ENCODE measurements at places on chromosomes 7 and 10.

DNA sequence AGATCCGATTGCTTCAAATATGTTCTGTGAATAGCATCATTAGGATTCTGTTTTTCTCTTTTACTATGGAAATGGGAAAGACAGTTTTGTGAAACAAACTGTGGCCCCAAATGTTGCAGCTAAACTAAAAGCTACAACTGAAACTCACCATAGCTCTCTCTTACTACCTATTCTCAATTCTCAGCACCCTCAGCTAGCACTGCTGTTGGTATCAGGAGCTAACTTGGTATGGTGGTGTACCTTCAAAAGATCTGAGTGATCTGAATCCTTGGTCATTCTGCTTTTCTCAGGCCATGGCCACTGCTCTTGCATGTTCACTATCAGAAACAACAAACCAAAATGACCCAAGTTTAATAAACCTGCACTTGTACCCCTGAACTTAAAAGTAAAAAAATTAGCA, 1208.0 kb downstream of the SORCS1 start:
- no peak for DNase-seq

DNA sequence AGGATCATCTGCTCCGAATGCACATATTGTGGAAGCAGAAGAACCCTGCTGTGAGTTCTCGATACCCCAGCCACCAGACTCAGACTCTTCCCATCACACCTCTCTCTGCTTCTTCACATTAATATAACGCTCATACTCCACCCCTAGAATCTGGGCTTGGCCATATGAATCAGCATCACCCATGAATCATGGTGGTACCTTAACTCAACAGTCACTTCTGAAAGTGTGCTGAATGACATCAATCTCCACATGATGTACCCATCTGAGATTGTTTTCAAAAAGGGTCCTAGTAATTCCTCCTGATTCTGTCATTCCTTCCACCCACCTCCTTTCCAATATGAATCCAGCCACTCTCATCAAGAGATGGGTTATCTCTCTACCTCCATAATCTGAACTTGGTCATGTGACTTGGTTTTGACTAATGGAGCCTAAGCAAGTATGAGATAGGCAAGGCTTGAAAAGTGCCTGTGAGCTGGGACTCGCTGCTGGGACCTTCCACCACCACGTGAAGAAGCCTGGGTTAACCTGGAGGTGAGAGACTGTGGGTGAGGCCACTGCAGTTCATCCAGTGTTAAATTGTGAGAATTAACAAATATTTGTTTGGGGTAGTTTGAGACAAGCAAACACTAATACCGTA, 15.4 kb downstream of the YWHAG start:
- no peak for DNase-seq

DNA sequence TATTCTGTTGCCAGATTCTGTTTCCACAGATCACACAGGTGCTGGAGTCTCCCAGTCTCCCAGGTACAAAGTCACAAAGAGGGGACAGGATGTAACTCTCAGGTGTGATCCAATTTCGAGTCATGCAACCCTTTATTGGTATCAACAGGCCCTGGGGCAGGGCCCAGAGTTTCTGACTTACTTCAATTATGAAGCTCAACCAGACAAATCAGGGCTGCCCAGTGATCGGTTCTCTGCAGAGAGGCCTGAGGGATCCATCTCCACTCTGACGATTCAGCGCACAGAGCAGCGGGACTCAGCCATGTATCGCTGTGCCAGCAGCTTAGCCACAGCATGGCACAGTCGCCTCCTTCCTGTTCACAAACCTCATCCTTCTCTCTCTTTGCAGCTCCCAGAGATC, 237.5 kb upstream of the PRSS1 start:
- no peak for DNase-seq

GRCh38 chr10:11593612-11594011, 17.8 kb downstream of the USP6NL start:
- DNase-seq: no peak

- no peak for DNase-seq
Observed at GRCh38 chr7:85021101-85021704, 165.7 kb downstream of the SEMA3D start.

GRCh38 chr10:21740989-21741388, 207.0 kb downstream of the MLLT10 start:
- no peak for DNase-seq

DNA sequence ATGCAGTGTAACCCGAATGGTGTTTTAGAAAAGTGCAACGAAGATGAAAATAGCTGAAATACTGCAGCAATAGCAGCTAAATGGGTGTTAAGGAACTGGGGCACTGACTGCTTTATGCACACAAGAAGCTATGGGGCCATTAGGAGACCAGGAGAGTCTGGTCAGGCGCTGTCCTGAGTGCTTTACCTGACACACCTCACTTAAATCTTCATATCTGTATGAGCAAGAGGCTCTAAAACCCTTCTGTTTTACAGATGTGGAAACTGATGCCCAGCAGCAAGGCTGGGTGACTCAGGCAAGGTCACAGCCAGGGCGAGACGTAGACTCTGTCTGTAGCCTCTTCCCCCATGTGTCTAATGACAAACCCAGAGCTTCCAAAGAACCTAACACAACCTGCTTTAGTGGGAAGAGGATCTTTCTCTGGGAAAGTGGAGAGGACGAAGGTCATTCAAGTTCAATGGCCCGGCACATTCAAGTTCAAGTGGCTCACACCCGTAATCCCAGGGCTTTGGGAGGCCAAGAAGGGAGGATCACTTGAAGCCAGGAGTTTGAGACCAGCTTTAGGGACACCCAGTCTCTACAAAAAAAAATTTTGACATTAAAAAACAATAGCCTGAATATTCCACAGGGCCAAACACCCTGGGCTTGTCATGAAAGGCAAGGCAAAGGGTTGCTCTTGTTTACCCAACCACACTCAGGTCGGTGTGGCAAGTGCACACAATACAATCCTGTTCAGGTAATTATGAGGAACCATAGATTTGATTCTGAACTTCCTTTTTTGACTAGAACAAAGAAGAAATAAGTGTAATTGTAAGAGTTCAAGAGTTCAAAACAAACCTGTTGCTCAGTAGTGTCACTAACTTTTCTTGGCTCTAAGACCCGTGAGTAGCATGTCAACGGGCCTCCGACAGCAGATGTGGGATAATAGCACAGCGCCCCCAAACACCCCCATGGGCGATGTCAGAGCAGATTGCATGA, 53.7 kb upstream of the KLF6 start:
- DNase-seq: no peak

- no peak for DNase-seq
Observed at GRCh38 chr7:158798741-158799140, 30.6 kb downstream of the ESYT2 start.

DNA sequence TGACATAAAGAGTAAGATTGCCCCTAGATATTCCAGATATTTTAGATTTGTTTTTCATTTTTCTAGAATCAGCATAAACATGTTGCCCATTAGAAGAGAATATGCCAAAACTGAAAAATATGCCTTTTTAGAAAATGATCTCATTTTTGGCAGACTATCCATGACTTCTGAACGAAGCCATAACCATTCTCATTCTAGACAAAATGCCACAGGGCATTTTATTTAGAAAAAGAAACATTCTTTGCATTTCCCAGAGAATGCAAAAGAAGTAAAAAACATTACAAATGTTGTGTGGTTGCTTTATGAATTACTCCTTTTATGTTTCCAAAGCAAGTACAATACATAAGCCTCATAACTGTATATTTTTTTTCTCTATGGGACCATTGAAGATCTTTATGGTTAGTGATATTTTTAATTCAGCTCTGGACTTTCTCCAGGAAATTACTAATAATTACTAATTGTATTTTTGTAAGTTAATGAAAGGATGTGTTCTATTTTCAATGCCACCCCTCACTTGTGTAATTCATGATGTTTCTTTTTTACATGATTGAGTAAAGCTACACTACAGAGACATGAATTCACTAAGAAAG, 109.6 kb upstream of the SEM1 start:
- no peak for DNase-seq

DNA sequence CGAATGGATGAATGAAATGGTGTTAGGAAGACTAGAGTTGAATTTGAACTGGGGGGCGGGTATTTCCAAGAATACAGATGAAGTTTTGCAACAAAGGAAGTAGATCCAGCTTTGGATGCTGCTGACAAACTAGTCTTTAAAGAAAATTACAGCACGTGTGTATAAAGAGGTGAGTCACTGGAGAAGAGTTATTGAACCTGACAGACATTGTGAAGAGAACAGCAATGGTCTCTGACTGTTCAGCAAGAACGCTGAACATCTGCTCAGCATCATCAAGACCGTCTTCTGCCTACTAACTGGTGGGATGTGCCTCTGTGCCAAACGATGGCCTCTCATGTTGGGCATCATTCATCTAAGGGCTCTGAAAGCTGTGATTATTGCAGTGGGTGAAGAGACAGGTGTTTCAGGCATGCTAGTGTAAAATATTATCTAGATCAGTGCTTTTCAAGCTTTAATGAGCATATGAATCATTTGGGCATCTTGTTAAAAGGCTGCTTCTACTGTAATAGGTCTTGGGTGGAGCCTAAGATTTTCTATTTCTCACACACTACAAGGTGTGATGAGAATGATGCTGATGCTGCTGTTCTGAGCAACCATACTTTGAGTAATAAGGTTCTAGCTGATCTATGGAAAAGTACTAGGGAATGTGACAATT, 291.3 kb downstream of the PTEN start:
- DNase-seq: no peak

DNA sequence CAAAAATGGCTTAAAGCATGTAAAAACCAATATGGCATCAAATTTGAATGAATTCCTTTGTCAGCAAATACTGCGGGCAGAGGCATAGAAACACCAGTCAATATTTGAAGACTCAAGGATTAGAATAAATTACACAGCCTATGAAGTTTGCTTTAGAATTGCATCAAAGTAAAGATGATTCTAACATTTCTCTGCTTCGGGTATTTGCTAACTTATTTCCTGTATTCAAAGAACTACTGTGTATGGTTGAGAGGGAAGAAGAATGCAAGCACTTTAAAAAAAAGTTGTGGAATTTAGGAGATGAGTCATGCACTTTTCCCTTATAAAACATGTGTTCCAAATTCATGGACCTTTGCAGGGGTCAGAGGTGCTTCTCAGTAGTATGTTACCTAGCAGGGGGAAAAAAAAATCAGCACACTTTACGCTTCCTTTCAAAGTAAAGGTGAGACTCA, 90.1 kb downstream of the PIP4K2A start:
- no peak for DNase-seq

- no peak for DNase-seq
Observed at GRCh38 chr7:122768827-122769226, 66.1 kb upstream of the RNF148 start.

DNA sequence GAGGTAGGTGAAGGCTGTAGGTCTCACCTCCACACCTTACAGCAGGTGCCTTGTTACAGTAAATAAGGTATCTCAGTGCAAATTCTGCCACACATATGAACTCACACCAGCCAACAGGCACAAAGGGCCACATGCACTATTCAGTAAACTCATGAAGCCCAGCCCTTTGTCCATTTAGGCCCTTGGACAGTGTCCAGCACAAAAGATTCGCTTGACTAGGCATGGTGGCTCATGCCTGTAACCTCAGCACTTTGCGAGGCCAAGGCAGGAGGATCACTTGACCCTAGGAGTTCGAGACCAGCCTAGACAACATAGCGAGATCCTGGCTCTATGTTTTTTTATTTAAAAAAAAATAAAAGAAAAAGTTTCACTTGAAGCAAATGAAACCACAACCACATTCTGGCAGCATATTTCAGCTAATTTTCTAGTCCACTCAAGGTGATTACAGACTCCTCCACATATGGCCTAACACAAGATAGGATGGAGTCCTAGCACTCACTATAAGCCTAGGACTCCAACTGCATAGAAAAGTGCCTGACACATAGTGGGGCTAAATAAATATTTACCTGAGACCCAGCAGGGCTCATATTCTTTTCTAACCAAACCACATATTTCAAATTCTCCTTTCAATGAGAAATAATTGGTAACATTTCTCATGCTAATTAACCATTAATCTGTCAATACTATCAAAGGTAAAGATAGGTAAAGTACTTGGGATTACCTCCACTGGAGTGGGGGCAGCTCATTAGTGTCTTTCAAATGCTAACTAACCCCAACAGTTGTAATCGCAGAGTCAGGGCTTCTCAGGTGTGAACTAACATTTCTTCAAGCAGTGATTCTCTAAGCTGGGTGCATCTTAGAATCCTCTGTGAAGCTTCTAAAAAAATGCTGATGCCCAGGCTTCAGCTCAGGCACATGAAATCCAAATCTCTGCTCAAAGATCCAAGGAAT, 4.5 kb upstream of the ANKRD1 start:
- DNase-seq: no peak

DNA sequence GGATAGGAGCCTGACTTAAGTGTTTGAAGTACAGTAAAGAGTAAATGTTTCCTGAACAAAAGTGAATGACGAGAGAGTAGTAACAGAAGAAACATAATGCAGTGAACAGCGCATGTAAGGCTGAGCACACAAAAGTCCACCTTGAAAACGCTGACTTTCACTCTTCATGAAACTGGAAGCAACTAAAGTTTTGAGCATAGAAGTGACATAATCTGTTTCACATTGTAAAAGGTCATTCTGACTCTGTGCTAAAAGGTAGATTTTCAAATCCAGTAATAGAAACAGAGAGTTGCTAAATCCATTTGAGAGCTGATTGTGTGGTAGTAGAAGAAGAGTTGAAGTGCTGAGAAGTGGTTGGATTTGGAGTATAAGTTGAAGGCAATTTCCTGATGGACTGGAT, 1037.0 kb downstream of the CNTNAP2 start:
- no peak for DNase-seq

- DNase-seq: no peak
Observed at GRCh38 chr10:74525885-74526284, 300.5 kb upstream of the KAT6B start.

GRCh38 chr10:128421371-128422160, 295.3 kb upstream of the MKI67 start:
- no peak for DNase-seq

DNA sequence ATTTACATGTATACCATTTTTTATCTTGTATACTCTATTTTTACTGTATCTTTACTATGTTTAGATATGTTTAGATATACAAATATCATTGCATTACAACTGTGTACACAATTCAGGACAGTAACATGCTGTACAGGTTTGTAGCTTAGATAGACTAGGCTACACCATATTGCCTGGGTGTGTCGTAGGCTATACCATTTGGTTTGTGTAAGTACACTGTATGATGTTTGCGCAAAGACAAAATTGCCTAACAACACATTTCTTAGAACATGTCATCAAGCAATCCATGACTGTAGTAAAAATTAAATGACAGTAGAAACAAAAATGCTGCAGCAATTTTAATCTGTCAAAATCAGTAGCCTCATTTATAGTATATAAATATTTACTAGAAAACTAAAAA, 812.2 kb downstream of the GRM8 start:
- no peak for DNase-seq

GRCh38 chr7:131620673-131621609, 64.5 kb upstream of the PODXL start:
- no peak for DNase-seq

- peak; percentile 77 for DNase-seq
Observed at GRCh38 chr7:149662591-149663095, 110.7 kb downstream of the ZNF467 start.

DNA sequence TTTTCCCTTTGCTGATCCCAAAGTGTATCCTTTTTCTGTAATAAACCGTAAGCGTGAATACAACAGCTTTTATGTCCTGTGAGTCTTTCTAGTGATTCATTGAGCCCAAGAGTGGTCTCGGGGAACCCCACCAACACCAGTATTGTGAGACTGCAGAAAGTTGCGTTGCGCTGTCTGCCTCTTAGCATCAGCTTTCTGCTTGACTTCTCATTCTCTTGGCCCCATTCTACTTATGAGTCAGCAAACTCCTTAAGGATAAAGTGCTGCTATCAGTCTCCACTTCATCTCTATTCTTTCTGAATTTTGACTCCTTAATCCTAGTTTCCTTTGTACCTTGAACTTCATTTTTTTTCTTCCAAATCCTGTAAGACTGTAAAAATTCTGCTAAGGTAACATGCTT, 184.3 kb upstream of the MBL2 start:
- DNase-seq: no peak
